ENCODE measurements at places on chromosomes 11 and 22.

DNA sequence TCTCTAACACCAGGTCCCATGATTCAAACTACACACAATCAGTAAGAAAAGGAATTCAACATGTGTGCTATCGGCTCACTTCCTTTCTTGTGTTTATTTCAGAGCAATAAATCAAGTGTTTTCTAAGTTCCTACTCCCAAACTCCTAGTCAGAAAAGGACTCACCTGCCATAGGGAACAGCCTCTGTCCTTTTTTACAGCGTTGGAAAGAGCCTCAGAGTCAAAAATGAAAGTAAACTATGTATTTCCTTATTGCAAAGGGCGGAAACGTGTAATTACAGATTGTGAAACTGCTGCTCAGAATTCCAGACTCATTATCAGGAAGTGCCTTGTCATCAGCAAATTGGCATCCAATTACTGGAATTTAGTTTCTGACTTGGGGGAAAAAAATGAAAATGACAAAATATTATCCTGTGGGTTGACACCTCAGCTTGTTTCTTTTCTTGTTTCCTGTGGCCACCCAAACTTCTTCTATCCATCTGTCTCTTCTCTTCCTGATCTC lies at the start of gene CASP4:
Gene CASP4 (minus strand): TSS at position 220 of the 501 bp plus-strand sequence. CDS start 49 bp downstream, at position 171.
- no peak for DNase-seq

DNA sequence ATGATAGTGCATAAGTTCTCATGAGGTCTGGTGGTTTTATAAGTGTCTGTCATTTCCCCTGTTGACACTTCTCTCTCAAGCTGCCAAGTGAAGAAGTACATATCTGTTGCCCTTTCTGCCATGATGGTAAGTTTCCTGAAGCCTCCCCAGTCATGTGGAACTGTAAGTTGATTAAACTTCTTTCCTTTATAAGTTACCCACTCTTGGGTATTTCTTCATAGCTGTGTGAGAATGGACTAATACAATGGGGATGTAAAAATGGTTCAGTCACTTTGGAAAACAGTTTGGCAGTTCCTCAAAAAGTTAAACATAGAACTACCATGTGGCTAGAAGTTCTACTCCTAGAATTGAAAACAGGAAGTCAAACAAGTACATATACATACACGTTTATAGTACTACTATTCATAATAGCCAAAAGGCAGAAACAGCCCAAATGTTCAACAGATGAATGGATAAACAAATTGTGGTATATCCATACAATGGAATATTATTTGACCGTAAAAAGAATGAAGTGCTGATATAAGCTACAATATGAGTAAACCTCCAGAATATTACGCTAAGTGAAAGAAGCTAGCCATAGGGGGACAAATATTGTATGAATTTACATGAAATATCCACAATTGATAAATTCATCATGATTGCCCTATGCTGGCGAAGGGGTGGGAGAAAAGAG lies 16.0 kb upstream of the DKK3 start:
- DNase-seq: no peak

GRCh38 chr22:44091021-44091721 lies 67.1 kb downstream of the PARVB start:
- no peak for DNase-seq

DNA sequence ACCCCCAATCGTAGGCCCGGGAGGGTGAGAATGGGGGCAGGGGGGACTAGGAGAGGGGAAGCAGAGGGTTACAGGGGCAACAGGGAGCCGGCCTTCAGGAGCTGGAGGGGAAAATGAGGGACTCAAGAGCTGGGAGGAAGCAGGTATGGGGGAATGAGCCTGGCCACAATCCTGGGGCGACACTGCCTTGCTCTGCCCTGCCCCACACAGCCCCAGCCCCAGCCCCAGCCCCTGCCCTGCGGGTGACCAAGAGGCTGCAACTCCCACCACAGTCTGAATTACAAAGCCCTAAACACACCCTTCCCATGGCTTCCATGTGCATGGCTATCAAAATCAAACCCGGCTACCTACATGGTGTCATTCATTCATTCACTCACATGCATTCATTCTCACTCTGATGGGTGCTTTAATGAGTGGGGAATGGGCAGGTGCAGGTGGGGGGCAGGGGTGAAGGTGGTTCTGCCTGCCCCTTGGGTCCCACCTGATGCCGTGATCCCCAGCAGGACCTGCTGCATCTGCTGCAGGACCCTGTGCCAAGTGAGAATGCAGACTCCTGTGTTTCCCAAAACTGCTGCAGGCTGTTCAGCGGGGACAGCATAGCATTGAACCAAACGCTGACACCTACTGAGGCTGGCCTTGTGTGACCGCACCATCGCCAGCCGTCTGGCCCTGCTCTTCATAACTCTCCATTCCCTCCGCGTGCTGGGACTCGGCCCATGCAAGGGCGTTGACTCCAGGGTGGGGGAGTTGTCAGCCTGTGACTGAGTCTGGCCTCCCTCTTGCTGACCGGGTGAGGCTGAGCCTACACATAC lies 9.5 kb upstream of the LINC01488 start:
- DNase-seq: no peak

GRCh38 chr11:79363256-79363655 lies 77.6 kb downstream of the TENM4 start:
- DNase-seq: no peak

- no peak for DNase-seq
Measured at GRCh38 chr11:133443206-133443747, 89.0 kb downstream of the OPCML start.

GRCh38 chr22:37681556-37682049 lies 4.5 kb upstream of the NOL12 start:
- no peak for DNase-seq

DNA sequence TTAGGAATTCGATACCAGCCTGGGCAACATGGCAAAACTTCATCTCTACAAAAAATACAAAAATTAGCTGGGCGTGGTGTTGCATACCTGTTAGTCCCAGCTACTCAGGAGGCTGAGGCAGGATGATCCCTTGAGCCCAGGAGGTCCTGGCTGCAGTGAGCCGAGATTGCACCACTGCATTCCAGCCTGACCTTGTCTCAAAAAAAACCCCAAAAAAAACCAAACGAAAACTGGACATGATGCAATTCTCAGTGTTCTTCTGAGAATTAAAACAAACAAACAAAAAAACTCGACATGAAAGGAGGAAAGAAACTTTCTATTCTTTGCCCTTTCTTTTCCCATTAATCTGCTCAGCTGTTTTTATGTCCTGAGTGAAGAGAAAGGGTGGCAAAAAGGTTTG lies 7.4 kb downstream of the MED17 start:
- no peak for DNase-seq

GRCh38 chr11:135006800-135007199 lies 594.8 kb upstream of the B3GAT1 start:
- no peak for DNase-seq

GRCh38 chr11:27619039-27619574 lies 81.1 kb downstream of the BDNF start:
- no peak for DNase-seq

- no peak for DNase-seq
Measured at GRCh38 chr11:44226490-44226889, 83.4 kb downstream of the ALX4 start.

GRCh38 chr11:69158301-69159149 lies 2.8 kb downstream of the SMIM38 start:
- DNase-seq: no peak

GRCh38 chr11:12625438-12626071 lies 48.7 kb upstream of the TEAD1 start:
- DNase-seq: no peak

DNA sequence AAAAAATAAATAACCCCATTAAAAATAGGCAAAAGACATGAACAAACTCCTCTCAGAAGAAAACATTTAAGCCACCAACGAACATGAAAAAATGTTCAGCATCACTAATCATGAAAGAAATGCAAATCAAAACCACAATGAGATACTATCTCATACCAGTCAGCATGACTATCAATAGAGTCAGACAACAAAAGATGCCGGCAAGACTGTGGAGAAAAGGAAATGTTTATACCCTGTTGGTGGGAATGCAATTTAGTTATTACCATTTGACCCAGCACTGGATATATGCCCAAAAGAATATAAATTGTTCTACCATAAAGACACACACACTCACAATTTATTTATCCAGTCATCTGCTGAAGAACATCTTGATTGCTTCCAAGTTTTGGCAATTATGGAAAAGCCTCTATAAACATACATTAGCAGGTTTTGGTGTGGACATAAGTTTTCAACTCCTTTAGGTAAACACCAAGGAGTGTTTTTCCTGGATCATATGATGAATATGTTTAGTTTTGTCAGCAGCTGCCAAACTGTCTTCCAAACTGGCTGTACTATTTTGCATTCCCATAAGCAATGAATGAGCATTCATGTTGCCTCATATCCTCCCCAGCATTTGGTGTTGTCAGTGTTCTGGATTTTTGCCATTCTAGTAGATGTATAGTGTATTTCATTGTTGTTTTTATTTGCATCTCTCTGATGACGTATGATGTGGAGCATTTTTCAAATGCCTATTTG lies 28.0 kb downstream of the OR8D1 start:
- no peak for DNase-seq

GRCh38 chr11:125968354-125968753 lies 22.5 kb downstream of the VSIG10L2 start:
- DNase-seq: no peak

- DNase-seq: no peak
Measured at GRCh38 chr22:39690881-39691605, 120.5 kb downstream of the CACNA1I start.

DNA sequence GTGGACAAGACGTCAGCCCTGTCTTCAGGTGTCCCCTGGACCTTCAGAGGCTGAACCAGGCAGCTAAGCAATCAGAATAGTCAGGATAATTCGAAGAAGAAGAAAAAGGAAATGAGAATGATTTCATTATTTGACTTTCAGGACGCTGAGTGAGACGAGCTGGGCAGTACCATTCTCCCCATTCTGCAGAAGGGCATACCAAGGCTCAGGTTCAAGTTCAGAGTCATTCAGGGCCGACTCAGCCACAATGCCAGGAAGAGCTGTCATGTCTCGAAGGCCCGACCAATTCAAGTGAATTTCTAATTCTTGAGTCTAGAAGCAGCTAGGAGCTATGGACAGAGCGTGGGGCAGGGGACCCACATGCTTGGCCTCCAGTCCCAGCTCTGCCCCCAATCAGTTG lies 33.8 kb upstream of the CD82 start:
- no peak for DNase-seq

GRCh38 chr22:38033522-38034277 lies 23.5 kb upstream of the PICK1 start:
- DNase-seq: no peak

DNA sequence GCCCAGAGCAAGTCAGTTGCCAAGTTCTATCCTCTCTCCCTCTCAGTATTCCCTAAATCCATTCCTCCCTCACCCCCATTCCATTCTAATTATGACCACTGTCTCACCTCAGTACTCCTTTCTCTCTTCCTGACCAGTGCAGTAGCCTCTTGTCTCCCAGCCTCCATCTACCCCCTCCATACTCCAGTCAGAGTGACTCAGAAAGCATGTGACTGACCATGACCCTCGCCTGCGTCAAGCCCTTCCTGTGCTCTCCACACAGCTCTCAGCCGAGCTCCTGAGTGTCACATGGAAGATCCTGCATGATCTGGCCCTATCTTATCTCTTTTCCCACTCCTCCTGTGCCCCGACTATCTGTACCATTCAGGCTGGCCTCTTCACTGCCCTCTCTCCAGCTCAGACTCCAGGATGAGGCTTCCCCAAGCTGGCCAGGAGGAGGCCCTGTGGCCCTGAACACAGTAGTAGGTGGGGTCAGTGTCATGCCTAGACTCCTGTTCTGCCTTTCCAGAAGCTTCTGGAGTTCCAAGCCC lies 42.6 kb downstream of the NEU3 start:
- no peak for DNase-seq

- DNase-seq: no peak
Measured at GRCh38 chr11:88814076-88814475, 251.7 kb downstream of the GRM5 start.

GRCh38 chr11:36365907-36366306 lies 69.8 kb downstream of the PRR5L start:
- DNase-seq: no peak

- no peak for DNase-seq
Measured at GRCh38 chr11:67022341-67022933, 497 bp upstream of the SYT12 start.

GRCh38 chr22:50576070-50576469 lies 2.2 kb downstream of the CPT1B start:
- DNase-seq: no peak

GRCh38 chr11:26715133-26715532 lies 6.7 kb downstream of the SLC5A12 start:
- no peak for DNase-seq

GRCh38 chr11:34267013-34267412 lies 90.8 kb downstream of the ABTB2 start:
- no peak for DNase-seq

DNA sequence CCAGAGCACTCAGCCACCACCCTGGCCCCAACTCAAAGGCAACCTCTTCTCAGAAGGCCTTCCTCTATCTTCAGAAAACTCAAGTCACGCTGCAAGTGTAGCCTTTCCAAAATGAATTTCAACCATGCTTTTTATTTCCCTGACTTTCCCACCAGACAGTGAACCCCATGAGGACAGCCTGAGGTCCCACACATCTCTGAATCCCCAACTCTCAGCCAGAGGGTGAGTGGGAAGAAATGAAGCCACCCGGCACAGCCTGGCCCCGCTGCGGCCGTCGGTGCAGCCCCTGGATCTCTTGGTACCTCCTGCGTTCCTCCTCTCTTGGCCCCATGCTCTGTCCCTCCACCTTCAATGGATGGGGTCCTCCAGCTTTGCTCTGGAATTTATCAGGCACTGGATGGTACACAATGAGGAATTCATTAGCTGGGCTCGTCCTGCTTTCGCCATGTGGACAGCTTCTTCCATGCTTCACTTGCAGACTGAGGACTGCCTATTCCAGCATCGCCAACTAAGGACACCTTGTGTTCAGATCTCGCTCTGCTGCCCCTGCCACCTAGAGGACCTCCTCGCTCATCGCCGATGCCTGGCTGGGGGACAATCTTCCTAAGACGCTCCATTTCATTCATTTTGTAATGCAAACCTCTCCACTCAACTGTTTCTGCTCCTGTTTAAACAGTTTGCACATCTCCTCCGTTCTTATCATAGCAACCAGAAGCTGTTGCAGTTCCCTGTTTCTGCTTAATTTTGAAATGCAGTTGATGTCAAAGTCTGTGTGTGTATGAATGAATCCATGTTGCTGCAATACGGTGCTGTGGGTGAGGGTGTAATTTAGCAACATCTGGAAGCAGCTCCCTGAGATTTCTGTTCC lies 672.1 kb downstream of the TBC1D22A start:
- no peak for DNase-seq

- DNase-seq: no peak
Measured at GRCh38 chr11:87453531-87454089, 415.9 kb downstream of the TMEM135 start.

DNA sequence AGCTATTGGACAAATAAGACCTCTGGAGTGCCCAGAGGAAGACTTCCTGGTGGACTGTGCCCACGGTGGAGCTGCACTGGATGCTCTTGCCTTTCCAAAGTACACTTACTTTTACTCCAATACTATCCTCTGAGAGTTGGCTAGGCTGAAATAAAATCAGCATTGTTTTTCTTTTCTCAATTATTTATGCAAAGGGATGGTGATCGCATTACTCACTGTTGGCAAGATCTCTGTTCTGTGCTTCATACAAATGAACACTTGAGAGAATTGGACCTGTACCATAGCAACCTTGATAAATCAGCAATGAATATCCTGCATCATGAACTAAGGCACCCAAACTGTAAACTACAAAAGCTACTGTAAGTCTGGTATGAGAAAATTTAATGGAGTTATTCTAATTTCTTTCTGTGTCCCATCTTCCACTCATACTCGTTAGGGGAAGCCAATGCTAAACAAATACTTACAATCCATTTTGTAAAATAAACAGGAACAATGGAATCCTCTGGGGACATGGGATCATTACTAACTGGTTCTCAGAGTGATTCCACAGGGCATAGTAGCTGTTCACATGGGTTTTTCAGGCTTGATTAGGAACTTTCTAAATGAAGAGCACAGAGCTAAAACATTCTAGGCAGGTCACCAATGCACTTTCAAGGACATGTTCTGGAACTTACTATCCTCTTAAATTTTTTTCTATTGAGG lies 26.3 kb downstream of the NLRP14 start:
- DNase-seq: no peak

Measured in stimulated activated CD4-positive, alpha-beta T cell treated with anti-CD3 and anti-CD28 coated beads, TNF-alpha, amount 100 ng/mL, for 48 hours (primary cell).